ENCODE measurements at places on chromosomes 2 and 18.

- peaks cover under 1% of the 10 kb centered on the region for H3K36me3 ChIP-seq
- H3K4me3 ChIP-seq = no peak overlapping the region
- DNase-seq = no peak
- no peak overlapping the region for H3K27ac ChIP-seq
- H3K4me1 ChIP-seq = no peaks in the 10 kb centered on the region
Measured at GRCh38 chr2:40028792-40029488, 249.9 kb upstream of the THUMPD2 start.

- DNase-seq = no peak
- H3K27ac ChIP-seq = no peak overlapping the region
- H3K4me3 ChIP-seq = no peak overlapping the region
- H3K36me3 ChIP-seq = peaks cover 2% of the 10 kb centered on the region
- no peaks in the 10 kb centered on the region for H3K27me3 ChIP-seq
Measured at GRCh38 chr18:11847811-11848210, 3.4 kb upstream of the CHMP1B start.

GRCh38 chr18:37287601-37288000 is 278.0 kb downstream of the CELF4 start:
- H3K4me1 ChIP-seq = peaks cover 4% of the 10 kb centered on the region
- no peak for DNase-seq
- H3K27ac ChIP-seq = no peak overlapping the region
- H3K27me3 ChIP-seq = no peaks in the 10 kb centered on the region
- H3K36me3 ChIP-seq = no peaks in the 10 kb centered on the region

DNA sequence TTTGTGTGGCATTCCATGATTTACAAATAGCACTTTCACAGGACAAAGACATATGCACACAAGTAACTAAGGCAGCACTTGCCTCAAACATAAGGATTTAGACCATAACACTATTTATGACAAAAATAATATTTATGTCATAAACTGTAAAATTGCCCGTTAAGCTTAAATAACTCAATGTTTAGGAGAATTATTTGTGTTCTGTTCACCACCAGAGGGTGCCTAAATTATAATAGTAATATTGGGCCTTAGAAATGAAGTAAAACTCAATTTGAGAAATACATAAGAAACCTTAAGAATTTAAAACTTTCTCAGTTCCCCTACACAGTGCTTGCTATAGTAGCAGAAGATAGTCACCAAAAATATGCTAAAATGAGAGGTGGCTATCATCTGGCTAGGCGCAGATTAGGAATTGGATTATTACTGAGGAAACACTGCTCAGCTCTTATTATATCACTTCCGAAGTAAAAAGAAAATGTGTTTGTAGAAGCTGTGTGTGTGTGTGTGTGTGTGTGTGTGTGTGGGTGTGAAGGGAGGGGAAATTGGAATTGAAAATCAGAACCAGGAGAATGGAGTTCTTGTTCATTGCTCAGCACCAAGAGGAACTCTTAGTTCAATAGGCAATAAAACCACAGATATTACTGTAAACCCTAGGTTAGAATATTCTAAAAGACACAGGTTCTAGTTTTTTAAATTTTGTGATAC is 4.9 kb upstream of the CHN1 start:
- H3K4me1 ChIP-seq = peaks cover 30% of the 10 kb centered on the region
- DNase-seq = no peak
- H3K4me3 ChIP-seq = no peak overlapping the region
- H3K27me3 ChIP-seq = no peaks in the 10 kb centered on the region
- peaks cover 7% of the 10 kb centered on the region for H3K36me3 ChIP-seq
- no peak overlapping the region for H3K27ac ChIP-seq

- H3K27me3 ChIP-seq = no peaks in the 10 kb centered on the region
- H3K4me3 ChIP-seq = no peak overlapping the region
- H3K36me3 ChIP-seq = no peaks in the 10 kb centered on the region
- no peak for DNase-seq
Measured at GRCh38 chr2:177972782-177973181, 99.8 kb downstream of the PDE11A start.

DNA sequence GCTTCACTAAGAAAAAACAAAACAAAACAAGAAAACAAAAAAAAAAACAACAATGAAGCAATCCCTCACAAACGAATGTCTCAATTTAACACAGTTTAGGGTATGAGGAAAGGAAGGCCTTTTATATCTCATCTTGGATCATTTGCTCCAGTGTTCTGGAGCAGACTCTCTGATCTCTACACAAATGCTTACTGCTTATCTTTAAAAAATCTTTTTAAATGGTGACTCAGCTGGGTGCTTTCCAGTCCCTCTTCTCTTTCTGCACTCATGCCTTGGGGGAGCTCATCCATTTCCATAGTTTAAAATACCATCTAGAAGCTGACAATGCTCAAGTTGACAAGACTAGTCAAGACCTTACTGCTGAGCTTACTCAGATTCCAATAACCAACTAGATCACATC is 56.2 kb downstream of the ETAA1 start:
- no peak for DNase-seq
- H3K27ac ChIP-seq = no peak overlapping the region
- no peaks in the 10 kb centered on the region for H3K36me3 ChIP-seq

DNA sequence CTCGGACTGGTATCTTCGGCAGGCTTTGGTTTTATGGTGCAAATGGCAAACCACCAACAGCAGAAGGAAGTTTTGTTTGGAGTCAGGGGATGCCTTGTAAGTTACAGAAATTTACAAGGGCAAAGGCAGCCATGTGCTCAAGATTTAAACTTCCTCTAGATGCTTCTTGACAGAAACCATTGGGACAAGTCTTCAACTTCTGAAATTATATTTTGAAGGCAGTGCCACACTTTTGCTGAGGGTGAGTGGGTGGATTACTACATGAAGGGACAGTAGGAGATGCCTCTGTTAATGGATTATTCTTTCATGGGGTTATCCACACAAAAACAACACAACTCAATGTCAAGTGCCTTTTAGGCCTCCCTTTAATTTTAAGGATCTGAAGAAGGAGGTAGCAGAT is 97.9 kb downstream of the VAPA start:
- no peak for DNase-seq
- peaks cover 2% of the 10 kb centered on the region for H3K27me3 ChIP-seq
- no peak overlapping the region for H3K27ac ChIP-seq

GRCh38 chr2:238285653-238286082 is 2.7 kb downstream of the PER2 start:
- H3K36me3 ChIP-seq = no peaks in the 10 kb centered on the region
- peaks cover 4% of the 10 kb centered on the region for H3K27me3 ChIP-seq
- DNase-seq = no peak
- H3K27ac ChIP-seq = no peak overlapping the region
- H3K4me1 ChIP-seq = peaks cover 22% of the 10 kb centered on the region

DNA sequence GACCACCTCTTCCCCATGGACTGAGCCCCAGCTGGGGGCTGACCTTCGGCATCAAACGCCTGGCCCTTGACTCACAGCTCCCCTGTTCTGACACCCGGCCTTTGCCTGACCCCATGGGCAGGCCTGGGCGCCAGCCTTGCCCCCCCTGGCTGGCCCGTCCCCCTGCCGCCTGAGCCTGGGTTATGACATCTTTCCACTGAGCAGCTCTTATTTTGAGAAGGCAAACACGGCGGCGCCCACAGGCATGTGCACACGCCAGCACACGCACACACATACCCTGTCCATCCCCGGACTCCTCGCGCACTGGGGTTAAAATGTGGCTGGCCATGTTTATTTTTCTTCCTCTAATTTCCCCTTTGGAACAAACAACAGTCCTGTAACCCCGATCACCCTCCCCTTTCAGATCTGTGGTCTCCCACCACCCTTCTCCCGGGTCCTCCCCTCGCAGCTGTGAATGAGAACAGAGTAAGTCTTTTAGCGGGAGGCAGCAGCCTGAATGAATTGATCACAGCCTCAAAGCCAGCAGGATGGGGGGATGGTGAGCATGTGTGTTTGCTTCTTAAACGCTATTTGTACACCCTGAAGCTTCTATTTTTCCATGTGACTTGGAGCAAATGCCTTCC is 11.8 kb upstream of the ATOH8 start:
- no peak overlapping the region for H3K27ac ChIP-seq
- H3K4me1 ChIP-seq = peaks cover 7% of the 10 kb centered on the region
- no peaks in the 10 kb centered on the region for H3K36me3 ChIP-seq
- H3K27me3 ChIP-seq = peaks cover 10% of the 10 kb centered on the region
- DNase-seq = no peak
- no peak overlapping the region for H3K4me3 ChIP-seq

DNA sequence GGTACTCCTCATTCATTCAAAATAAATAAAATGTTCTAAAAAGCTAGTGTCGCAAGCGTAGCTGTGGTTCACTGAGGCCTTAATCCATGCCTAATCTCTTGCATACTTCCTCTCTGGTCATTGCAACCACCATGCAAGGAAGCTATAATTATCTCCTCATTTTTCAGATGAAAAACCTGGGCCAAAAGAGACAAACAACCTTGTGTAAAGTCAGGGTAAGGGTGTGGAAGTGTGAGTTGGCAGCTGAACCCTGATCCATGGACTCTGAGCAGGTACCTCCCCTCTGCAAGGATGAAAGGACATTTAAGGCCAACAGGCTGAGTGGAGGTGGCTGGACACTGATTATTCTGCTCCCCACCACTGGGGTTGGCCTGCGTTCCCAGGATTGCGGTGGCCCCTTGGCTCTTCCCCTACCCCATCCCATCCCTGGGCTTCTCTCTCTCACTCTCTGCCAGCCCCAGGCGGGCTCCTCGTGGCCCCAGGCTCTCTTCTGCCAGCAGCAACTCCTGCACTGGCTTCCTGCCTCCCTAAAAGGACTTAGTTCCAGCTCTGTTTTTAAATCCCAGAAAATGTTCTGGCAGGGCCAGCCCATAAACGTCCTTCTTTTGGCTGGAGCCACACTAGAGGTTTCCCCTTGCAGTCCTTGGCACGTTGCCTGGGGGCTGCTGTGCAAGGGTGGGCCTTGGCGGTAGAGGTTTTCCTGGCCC is 72.0 kb upstream of the AFF3 start:
- H3K27me3 ChIP-seq = no peaks in the 10 kb centered on the region
- H3K36me3 ChIP-seq = no peaks in the 10 kb centered on the region

GRCh38 chr2:67755156-67755882 is 307.5 kb downstream of the C1D start:
- peaks cover 7% of the 10 kb centered on the region for H3K4me1 ChIP-seq
- no peak for DNase-seq
- no peaks in the 10 kb centered on the region for H3K27me3 ChIP-seq
- no peak overlapping the region for H3K4me3 ChIP-seq
- no peaks in the 10 kb centered on the region for H3K36me3 ChIP-seq

- no peak for DNase-seq
- H3K4me3 ChIP-seq = no peak overlapping the region
- H3K27ac ChIP-seq = no peak overlapping the region
- H3K36me3 ChIP-seq = peaks cover 12% of the 10 kb centered on the region
Measured at GRCh38 chr2:23092831-23093230, 292.1 kb upstream of the KLHL29 start.

DNA sequence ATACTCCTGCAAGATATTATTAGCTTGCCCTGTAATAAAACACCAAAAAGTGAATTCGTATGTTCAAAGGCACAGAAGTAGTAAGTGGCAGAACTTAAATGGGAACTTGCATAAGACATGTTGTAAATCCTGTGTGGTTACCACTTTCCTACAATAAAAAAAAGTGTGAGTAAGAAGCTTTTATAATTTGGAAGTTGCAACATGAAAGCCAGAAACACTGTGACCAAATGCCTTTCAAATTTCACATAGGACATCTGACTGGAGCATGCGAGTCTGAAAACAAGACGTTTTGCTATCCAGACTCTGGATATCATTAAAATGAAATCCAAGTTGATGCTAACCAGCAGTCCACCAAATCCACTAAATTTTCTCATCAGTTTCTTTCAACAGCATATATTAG is 886.2 kb upstream of the NRXN1 start:
- no peak overlapping the region for H3K4me3 ChIP-seq
- no peak for DNase-seq
- H3K27ac ChIP-seq = no peak overlapping the region
- no peaks in the 10 kb centered on the region for H3K27me3 ChIP-seq
- peaks cover 17% of the 10 kb centered on the region for H3K36me3 ChIP-seq

DNA sequence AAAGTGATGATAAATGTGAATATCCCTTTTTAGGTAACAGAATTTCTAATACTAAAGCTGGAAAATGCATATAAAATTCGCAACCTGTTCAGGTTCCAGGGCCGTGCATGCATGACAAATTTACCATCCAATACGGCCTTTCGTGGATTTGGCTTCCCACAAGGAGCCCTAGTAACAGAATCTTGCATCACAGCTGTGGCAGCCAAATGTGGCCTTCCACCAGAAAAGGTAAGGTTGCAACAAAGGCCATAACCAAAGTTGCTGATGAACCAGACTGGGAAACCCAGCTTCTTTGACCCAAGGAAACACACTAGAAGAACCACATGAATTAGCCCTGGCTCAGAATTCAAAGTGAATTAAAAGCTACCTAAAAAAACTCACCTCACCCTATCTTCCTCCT is 49.6 kb upstream of the BZW1 start:
- H3K36me3 ChIP-seq = no peaks in the 10 kb centered on the region
- no peak overlapping the region for H3K4me3 ChIP-seq
- 0 out of 2 replicates have a peak, but pooled peaks cover 3% of the 10 kb centered on the region for H3K4me1 ChIP-seq
- DNase-seq = no peak

GRCh38 chr2:72745679-72746368 is 80.0 kb downstream of the EXOC6B start:
- peaks cover 9% of the 10 kb centered on the region for H3K4me1 ChIP-seq
- H3K27me3 ChIP-seq = no peaks in the 10 kb centered on the region
- no peak overlapping the region for H3K4me3 ChIP-seq
- no peak overlapping the region for H3K27ac ChIP-seq
- H3K36me3 ChIP-seq = peaks cover 3% of the 10 kb centered on the region

- peak overlapping the region; percentile 65 for H3K4me3 ChIP-seq
- H3K27me3 ChIP-seq = peaks cover 54% of the 10 kb centered on the region
- no peaks in the 10 kb centered on the region for H3K36me3 ChIP-seq
- peaks cover 40% of the 10 kb centered on the region for H3K4me1 ChIP-seq
- no peak overlapping the region for H3K27ac ChIP-seq
Measured at GRCh38 chr18:13218997-13219396, 437 bp downstream of the LDLRAD4 start.

DNA sequence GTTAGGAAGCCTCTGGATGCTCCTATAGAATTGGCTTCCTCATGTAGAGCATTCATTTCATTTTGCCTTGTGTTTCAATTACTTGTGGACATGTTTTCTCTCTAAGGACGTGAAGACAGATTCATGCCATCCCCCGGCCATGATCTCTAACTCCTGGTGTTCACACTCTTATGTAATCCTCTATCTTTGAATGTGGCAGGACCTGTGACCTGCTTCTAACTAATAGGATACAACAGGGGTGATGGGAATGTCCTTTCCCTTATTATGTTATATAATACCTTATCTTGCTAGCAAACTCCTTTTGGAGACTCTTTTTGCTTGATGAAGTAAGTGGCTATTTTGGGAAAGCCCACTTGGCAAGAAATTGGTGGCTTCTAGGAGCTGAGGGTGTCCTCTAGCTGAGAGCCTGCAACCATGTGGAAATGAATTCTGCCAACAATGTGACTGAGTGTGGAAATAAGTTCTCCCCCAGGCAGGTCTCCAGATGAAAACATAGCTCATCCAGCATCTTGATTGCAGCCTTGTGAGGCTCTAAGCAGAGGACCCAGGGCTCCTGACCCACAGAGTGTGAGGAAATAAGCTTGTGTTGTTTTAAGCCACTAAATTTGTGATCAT is 13.8 kb downstream of the DPYSL5 start:
- peaks cover 11% of the 10 kb centered on the region for H3K27me3 ChIP-seq
- DNase-seq = no peak
- no peak overlapping the region for H3K4me3 ChIP-seq
- no peaks in the 10 kb centered on the region for H3K36me3 ChIP-seq
- H3K4me1 ChIP-seq = no peaks in the 10 kb centered on the region

Data from WTC11 (cell line).